ENCODE measurements at places on chromosomes 3 and 15.

DNA sequence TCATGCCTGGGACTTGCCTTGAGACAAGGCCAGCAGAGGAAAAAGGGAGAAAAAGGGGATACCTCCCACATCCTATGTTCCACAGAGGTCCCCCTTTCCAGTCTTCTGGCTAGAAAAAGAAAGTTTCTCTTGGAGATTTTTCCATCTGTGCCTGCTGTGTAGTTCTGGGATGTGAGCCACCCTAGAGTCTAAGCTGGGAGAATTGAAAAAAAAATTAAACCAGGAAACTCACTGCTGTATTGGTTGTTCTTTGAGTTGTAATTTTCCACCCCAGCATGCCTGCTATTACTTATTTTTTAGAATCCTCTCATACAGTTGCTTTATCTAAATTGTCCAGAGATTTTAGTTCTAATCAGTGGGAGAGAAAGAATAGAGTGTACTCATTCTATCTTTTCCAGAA, 68.4 kb downstream of the SV2B start:
- no peak for DNase-seq

GRCh38 chr3:105274536-105274935, 92.2 kb upstream of the ALCAM start:
- no peak for DNase-seq

GRCh38 chr15:26974120-26974780, 3.3 kb downstream of the GABRG3 start:
- no peak for DNase-seq

DNA sequence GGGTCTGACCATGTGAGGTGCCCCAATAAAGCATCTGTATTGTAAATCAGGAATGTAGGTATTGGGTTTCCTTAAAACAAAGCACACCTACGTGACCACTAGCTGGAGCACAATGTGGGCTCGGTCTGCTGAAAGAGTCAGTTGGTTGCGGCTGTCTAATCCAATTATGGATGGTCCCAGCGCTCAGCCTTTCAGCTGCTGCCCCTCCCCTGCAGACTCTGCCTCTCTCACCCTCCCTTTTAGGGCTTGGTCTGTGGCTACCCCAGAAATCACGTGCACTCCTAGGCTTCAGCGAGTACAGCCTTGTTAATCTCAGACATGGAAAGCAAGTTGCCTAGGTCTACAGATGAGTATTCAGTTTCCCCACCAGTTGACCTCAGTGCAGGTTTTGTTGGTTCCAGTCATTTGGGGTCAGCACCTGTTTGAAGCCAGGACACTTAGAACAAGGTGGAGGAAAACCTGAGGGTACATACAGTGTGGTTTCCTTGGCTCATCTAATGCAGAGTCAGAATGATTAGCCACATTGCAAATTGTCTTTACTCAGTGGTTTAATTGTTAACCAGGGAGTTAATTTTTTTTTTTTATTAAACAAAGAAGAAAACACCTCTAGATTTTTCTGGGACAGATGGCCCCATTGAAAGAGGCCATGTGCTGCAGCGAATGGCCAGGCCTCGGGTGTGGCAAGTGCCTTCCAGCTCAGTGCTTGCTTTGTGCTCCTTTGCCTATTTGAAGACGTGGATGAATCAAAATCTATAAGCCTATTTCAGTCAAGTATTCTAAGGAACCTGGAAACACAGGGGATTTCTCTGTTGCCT, 137.7 kb downstream of the IGF1R start:
- no peak for DNase-seq
